CD8-positive, alpha-beta T cell (primary cell): ENCODE measurements at places on chromosomes 12 and 14. TPM values are rescaled to one million over a fixed set of nuclear protein-coding genes. Genes with fewer than 3 reads are reported as not detected.

The RD3L gene
- not detected for total RNA-seq

The OR4K13 gene
- not detected for total RNA-seq

DNA sequence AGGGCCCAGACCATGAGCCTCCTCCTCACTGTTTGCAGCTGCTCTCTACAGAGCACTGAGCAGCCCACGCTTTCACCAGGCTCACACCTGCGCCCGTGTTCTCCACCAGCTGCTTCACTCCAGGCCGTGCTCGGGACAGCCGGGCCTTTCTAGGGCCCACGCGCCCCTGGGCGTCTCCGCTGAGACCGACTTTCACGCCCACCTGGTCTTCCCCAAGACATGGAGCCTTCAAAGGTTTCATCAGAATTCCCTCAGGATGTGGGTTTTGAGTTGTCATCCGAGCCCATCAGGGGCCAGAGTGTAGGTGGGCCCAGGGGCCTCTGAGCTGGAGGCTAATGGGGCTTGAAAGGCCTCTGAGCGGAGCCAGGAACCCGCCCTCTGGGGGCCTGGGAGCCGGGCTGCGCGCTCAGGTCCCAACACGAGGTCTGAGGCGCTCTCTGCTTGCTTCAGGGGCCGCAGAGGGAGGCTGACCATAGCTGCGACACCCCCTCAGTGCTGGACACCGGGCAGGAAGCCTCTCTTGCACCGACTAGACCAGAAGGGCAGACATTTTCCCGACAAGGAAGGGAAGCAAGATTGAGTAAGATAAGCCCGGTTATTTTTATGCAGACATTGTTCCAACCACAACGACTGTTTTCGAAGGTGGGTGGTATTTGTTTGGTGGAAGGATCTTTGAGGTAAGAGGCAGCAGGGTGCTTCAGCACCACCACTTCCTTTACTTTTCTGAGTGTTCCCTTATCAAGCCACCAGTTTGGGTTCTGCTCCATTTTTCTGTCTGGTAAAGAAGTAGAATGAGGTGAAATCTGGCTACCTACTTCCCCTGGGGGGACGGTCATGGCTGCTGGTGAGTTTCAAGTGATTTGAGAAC lies 125.0 kb upstream of the FUT8 start:
- DNase-seq: peak; percentile 82

DNA sequence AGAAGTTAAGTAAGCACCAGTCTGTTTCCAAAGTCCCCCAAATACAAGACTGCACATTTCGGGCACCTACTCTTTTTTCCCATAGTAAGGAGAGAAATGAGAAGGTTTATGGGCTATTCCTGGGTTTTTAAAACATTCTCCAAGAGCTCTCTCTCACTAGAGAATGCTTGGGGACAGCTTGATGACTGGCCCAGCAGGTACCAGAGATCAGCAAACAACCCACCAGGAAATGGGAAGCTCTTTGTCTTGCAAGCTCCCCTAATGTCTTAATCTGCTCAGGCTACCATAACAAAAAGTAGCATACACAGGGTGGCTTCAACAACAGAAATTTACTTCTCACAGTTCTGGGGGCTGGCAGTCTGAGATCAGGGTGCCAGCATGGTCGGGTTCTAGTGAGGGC lies 41.8 kb upstream of the CRY1 start:
- DNase-seq: no peak

GRCh38 chr12:24664161-24664880 lies 284.6 kb downstream of the BCAT1 start:
- no peak for DNase-seq

- DNase-seq: no peak
These were observed 141.0 kb upstream of the RMST start for GRCh38 chr12:97321621-97322020.

GRCh38 chr14:61704554-61704953 lies 9.2 kb downstream of the HIF1A start:
- no peak for DNase-seq

DNA sequence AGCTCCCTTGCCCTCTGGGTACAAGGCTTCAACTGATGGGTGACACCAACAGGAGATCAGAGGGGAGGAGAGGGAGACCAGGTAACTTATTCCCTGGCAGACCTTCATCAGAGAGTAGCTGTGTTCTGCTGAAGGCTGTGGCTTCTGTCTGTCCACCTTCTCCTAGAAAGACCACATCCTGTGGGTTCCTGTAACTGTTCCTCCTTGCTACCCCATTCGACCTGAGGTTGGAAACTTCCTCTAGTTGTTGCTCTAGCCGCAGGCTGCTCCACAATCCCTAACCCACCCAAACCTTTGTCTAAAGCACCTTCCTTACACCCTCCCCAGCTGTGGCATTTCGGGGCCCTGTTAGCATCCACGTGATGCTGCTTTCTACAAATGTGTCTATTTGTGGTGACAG lies 454.2 kb downstream of the DPF3 start:
- DNase-seq: no peak

- DNase-seq: no peak
These were observed 178.6 kb downstream of the TMEM132C start for GRCh38 chr12:128445415-128446127.

- DNase-seq: no peak
These were observed 67.0 kb downstream of the EML1 start for GRCh38 chr14:99860219-99860618.

DNA sequence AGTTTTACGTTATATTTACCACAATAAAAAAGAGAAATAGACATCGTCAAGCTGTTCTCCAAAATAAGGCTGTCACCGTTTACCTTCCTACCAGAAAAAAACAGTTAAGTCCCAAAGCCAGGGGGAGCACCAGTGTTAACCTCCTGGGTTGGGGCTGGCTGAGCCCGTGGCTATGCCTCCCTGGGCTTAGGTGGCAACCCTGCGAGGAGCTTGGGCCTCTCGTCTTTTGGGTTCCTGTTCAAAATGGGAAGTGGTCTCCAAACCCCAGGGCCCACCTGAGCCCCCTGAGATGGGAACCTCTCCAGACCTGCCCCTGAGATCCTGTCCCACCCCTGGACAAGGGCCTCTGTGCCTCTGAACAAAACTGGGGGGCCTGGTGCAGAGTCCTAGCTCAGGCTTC lies 22.9 kb downstream of the PACS2 start:
- no peak for DNase-seq
